Daoy (cell line): ENCODE measurements at places on chromosomes 5 and 9.

GRCh38 chr9:100600521-100601079 is 22.7 kb downstream of the CAVIN4 start:
- no peak for DNase-seq

GRCh38 chr5:148848393-148849031 is 22.1 kb downstream of the ADRB2 start:
- no peak for DNase-seq

GRCh38 chr9:127089631-127090081 is 32.8 kb downstream of the ANGPTL2 start:
- DNase-seq, result no peak

DNA sequence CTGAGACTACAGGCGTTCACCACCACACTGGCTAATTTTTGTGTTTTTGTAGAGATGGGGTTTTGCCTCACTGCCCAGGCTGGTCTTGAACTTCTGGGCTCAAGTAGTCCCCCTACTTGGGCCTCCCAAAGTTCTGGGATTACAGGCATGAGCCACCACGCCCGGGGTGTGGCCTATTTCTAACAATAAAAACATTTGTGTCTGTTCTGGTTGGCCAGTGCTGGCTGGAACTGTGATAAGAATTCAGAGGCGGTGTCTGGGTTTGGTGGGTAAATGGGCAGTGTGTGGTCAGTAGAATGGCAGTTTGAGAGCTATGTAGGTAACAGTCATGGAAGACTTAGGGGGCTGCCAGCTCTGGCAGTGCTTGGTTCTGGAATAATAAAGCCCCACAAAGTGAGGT is 46.9 kb upstream of the SYNPO start:
- DNase-seq, result no peak

DNA sequence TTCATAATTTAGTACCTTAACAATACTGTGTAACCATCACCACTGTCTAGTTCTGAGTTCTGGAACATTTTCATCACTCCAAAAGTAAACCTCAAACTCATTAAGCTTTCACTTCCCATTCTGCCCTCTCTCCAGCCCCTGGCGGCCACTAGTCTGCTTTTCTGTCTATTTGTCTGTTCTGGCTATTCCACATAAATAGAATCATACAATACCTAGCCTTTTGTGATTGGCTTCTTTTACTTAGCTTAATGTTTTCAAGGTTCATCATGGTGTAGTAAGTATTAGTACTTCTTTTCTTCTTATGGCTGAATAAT is 138.7 kb downstream of the RAPGEF6 start:
- no peak for DNase-seq

DNA sequence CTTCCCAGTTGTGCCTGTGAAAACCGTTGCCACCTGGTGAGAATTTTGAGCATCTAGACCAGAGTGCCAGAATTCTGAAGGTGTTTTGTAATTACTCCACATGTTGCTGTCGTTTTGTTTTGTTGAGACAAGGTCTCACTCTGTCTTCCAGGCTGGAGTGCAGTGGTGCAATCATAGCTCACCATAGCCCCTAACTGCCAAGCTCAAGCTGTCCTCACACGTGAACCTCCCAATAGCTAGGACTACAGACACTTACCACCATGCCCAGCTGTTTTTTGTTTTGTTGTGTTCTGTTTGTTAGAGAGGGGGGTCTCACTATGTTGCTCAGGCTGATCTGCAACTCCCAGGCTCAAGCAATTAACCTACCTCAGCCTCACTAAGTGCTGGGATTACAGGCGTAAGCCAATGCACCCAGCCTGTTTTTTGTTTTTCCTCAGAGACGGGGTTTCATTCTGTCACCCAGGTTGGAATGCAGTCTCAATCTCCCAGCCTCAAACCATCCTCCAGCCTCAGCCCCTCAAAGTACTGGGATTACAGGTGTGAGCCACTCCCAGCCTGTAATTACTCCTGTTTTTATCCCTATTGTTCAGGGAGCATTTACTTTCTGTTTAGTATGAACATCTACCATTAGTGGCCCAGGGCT is 121.1 kb upstream of the DMRT1 start:
- no peak for DNase-seq

DNA sequence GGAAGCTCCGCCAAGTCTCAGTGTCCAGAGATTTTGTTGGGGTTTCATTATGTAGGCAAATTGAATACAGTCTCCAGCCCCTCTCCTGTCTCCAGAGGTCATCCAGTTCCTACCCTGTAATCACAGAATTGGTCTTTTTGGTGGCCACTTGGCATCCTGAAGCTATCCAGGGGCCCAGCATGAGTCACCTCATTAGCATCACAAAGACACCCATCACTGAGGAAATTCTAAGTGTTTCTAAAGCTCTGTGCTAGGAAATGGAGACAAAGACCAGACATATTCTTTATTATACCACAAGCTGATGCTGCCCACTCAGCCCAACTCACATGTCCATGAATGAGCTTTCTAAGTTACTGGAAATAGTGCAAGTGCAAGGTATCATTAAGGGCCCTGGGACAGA is 229.9 kb downstream of the DOCK8 start:
- DNase-seq, result peak; percentile 72

GRCh38 chr9:135196474-135196873 is 109.0 kb downstream of the OLFM1 start:
- DNase-seq, result no peak

DNA sequence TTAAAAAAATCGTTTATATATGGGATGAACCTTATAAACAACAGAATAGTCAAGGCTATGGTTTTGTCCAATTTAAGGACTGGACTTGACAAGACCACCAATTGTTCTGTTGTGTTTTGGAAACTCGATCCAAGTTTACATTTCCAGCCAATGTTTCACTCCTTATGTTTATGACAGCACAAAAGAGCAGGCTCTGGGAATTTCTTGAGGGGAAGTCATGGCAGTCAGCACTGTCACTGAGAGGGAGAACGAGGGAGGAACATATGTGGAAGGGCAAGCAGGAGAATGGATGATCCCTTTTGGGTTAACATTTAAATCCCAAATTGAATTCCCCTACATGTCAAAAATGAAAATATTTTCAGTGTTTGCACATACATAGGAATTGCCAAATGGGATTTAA is 292.5 kb downstream of the MARCHF11 start:
- no peak for DNase-seq

- DNase-seq, result peak; percentile 21
Measured at GRCh38 chr5:102749416-102750030, 5.6 kb upstream of the PAM start.
